Panc1 (cell line): ENCODE measurements at places on chromosomes 5 and 9. TPM values are rescaled to one million over a fixed set of nuclear protein-coding genes. Genes with fewer than 3 reads are reported as not detected.

BARHL1 gene
- not detected for total RNA-seq

PRR16 gene
- not detected for total RNA-seq

SPAG8 gene
- total RNA-seq: 0.90 TPM

MAT2B gene
- total RNA-seq: 52.1 TPM

ERCC8 gene
- 14.4 TPM for total RNA-seq

AFAP1L1 gene
- total RNA-seq: 15.2 TPM

TRIM36 gene
- 1.6 TPM for total RNA-seq

KIAA0825 gene
- 1.6 TPM for total RNA-seq

ANGPTL2 gene
- total RNA-seq: 0.08 TPM

SLC34A1 gene
- total RNA-seq: not detected

IFNE gene
- 0.44 TPM for total RNA-seq

OSMR gene
- total RNA-seq: 82.4 TPM

IGIP gene
- 7.7 TPM for total RNA-seq

KCTD16 gene
- total RNA-seq: 0.08 TPM

SPINK7 gene
- not detected for total RNA-seq

DIPK1B gene
- total RNA-seq: 10.6 TPM

TAF1L gene
- not detected for total RNA-seq

ANKRD20A1 gene
- total RNA-seq: 1.9 TPM

CDHR2 gene
- total RNA-seq: 0.72 TPM

SPATA31E1 gene
- not detected for total RNA-seq

SPINK13 gene
- not detected for total RNA-seq

OBP2B gene
- total RNA-seq: not detected

EXD3 gene
- 9.2 TPM for total RNA-seq

DRD1 gene
- 1.0 TPM for total RNA-seq

DNAH5 gene
- total RNA-seq: 8.0 TPM

SELENOP gene
- 1.6 TPM for total RNA-seq

APBA1 gene
- total RNA-seq: 0.05 TPM

CDKN2A gene
- not detected for total RNA-seq

GMCL2 gene
- total RNA-seq: not detected

TXNDC8 gene
- not detected for total RNA-seq

IRX2 gene
- 0.10 TPM for total RNA-seq

KIF2A gene
- total RNA-seq: 58.9 TPM

POU5F2 gene
- 0.39 TPM for total RNA-seq

FBP1 gene
- total RNA-seq: 0.36 TPM

PCDHGA11 gene
- 0.39 TPM for total RNA-seq

TEX48 gene
- total RNA-seq: not detected

FGF10 gene
- not detected for total RNA-seq

SLC25A48 gene
- total RNA-seq: not detected

CDH9 gene
- 0.10 TPM for total RNA-seq

DNM1 gene
- 18.7 TPM for total RNA-seq

CCDC183 gene
- total RNA-seq: 0.62 TPM

G3BP1 gene
- 290 TPM for total RNA-seq

MAP1B gene
- total RNA-seq: 82.3 TPM

COL27A1 gene
- total RNA-seq: 5.1 TPM

ANKRD18B gene
- total RNA-seq: 7.3 TPM

NIM1K gene
- 0.59 TPM for total RNA-seq

ORM2 gene
- 0.77 TPM for total RNA-seq

CDO1 gene
- not detected for total RNA-seq

F2RL1 gene
- 65.9 TPM for total RNA-seq

GALNT12 gene
- 3.3 TPM for total RNA-seq

STK32A gene
- total RNA-seq: not detected

IQGAP2 gene
- 0.59 TPM for total RNA-seq

MCC gene
- total RNA-seq: 0.41 TPM

SPATA31C1 gene
- not detected for total RNA-seq

KCNT1 gene
- not detected for total RNA-seq

GADD45G gene
- 1.2 TPM for total RNA-seq

IFNA1 gene
- total RNA-seq: not detected

FRRS1L gene
- total RNA-seq: 2.3 TPM

SLC2A6 gene
- total RNA-seq: 48.2 TPM
